ENCODE measurements at places on chromosomes 7 and 10. TPM values are rescaled to one million over a fixed set of nuclear protein-coding genes. Genes with fewer than 3 reads are reported as not detected.

MYOF gene
- total RNA-seq, result 1.6 TPM

BMPER gene
- 0.74 TPM for total RNA-seq

- peak; percentile 77 for DNase-seq
Observed at GRCh38 chr7:24337180-24337579, 53.2 kb downstream of the NPY start.

- DNase-seq, result no peak
Observed at GRCh38 chr10:2225609-2226008, 488.3 kb upstream of the ADARB2 start.

DNA sequence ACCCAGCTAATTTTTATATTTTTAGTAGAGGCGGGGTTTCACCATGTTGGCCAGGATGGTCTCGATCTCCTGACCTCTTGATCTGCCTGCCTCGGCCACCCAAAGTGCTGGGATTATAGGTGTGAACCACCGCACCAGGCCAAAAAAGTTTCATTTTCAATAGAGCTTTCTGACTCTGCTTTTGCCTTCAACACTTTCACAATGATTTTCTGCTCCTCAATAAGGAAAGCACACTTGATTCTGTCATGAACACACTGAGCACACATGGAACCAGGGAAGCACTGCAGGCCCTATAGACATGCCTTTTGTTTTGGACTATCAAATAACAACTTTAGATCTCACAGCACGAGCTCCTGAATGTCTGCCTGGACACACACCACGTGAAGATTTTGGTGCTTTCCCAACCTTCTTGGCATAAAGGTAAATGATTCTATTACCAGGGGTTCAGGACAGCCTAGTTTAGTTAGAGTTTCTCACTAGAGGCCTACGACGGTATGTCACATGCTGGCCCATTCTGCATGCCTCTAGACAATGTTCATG lies 8.0 kb downstream of the RRP12 start:
- no peak for DNase-seq

DNA sequence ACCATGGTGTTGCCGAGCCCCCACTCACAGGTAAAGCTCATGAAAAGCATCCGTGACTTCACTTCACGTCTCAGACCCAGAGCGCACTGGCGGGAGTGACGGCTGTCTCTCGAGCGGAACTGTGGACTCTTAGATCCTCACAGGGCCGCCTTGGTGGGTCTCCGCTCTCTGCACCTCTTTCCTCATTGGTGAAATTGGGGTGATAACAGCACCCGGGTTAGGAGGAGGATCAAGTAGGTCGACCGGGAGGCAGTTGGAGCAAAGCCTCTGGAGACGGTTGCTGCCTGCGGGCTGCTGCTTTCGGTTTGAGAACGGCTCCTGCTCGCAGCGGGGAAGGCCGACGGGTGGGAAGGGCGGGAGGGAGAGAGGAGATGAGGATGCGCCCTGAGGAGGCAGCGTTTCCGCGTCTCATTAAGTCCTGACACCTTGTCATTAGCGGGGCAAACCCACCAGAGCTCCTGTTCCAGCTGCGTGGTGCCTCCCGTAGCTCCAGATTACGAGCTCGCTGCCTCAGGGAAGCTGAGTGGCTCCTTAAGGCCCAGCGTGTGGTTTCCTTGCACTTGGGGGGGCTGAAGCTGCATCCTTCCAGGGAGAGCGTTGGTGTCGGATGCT lies 51.9 kb upstream of the CFAP46 start:
- DNase-seq, result peak; percentile 22

DNA sequence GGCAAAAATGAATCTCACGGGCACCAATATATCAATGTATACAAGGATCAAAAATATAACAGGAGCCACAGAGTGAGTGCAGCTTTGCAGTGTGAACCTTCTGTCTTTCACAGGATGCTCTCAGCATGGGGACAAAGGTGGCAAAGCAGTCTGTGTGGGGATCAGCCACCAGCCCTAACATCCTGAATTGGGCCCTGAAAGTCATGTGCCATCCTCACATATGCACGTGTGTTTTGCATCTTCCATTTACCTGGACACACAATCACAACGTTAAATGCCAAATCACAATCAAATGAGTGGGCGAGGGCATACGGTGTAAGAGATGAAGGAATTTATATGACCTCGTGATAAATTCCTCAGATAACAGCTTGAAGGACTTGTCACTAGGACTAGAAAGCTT lies 6.5 kb downstream of the TAS2R16 start:
- DNase-seq, result no peak
